ENCODE measurements at places on chromosomes 2 and 18. TPM values are rescaled to one million over a fixed set of nuclear protein-coding genes. Genes with fewer than 3 reads are reported as not detected.

DNA sequence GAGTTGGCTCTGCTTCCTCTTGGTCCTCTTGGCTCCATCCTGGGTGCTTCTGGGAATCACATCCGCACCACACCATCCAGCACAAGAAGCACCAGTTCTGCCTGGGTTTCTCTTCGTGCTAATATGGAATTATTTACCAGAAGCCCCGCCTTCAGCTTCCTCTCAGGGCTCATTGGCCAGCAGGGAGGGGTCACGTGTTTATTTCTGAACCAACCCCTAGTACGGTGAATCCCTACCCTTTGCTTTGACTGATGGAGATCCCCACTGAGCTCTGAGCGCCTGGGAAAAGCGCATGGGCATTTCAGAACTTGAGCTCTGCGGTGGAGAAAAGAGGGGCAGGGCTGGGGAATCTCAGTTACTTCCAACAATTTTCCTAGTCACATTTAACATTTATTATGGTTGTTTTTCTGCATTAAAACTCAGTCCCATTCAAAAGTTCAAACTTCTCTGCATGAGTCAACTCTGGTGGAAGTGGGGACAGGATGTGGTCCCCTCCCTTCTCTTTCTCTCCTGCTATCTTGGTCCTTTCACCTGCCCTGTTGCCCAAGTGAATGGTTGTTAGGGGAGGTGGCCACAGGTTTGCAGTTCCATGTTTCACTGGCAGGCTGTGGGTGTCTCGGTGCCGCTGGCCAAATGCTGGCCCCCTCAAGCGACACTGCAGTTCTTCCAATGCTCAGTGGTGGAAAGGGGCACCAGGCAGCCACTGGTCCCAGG lies 76.4 kb upstream of the TTC39C start:
- no peaks in the 10 kb centered on the region for H3K27me3 ChIP-seq
- H3K4me1 ChIP-seq = no peaks in the 10 kb centered on the region
- no peak for DNase-seq
- H3K4me3 ChIP-seq = no peak overlapping the region
- H3K36me3 ChIP-seq = no peaks in the 10 kb centered on the region

The NPHP1 gene
- 1.0 TPM for total RNA-seq

The CLEC4F gene
- total RNA-seq = not detected

GRCh38 chr2:152322222-152322621 lies 12.8 kb upstream of the FMNL2 start:
- H3K4me1 ChIP-seq = no peaks in the 10 kb centered on the region
- no peak overlapping the region for H3K27ac ChIP-seq
- no peak for DNase-seq
- H3K4me3 ChIP-seq = no peak overlapping the region
- H3K36me3 ChIP-seq = no peaks in the 10 kb centered on the region

DNA sequence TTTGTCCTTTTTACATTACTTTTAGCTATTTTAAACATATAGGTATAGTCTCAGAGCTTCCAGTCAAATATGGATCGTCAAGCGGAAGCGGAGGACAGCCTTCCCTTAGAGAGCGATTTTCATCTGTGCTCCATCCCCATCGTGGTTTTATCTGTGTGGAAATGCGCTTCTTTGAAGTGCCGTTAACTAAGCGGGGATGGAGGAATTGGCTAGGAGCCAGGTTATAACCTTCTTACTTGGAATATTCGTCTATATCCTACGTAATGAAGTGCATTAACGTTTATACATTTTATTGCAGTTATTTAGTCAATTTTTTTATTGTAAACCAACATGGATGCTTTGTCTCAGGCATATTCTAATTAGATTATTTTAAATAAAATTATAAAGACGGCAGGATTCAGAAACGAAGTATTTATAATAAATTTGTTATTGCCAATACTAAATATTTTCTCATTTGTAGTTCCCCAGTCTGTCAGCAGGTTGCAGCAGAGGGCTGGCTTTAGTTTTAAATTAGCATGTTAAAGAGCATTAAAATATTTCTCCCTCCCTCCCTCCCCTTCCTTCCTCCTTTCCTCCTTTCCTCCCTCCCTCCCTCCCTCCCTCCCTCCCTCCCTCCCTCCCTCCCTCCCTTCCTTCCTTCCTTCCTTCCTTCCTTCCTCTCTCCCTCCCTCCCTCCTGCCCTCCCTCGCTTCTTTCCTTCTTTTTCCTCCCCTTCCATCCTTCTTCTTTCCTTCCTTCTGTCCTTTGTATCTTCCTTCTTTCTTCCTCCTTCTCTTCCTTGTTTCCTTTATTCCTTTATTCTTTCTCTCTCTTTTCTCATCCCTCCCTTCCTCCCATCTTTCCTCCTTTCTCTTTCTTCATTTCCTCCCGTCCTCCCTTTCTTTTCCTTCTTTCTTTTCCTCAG lies 80.6 kb upstream of the DOCK10 start:
- H3K4me3 ChIP-seq = no peak overlapping the region
- H3K4me1 ChIP-seq = no peaks in the 10 kb centered on the region
- H3K36me3 ChIP-seq = no peaks in the 10 kb centered on the region
- H3K27ac ChIP-seq = no peak overlapping the region
- H3K27me3 ChIP-seq = no peaks in the 10 kb centered on the region
